Forelimb muscle (tissue), 1 donor: ENCODE measurements at places on chromosomes 2 and 18.

- no peak for DNase-seq
Measured at GRCh38 chr2:203688798-203689197, 17.6 kb upstream of the CD28 start.

DNA sequence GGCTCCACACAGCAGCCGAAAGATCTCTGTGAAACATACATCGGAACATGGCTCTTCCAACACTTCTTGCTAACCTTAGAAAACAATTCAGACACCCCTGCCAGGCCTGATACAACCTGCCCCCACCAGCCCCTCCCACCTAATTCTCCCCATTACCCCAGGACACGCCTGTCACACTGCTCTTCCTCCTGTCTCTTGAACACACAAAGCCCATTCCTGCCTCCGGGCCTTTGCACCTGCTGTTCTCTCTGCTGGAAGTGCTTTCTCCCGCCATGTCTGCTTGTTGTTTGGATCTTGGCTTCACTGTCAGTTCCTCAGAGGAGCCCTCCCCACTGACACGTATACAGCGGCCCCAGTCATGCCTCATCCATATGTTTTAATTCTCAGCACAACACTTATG, 24.1 kb downstream of the CELF4 start:
- DNase-seq, result no peak

DNA sequence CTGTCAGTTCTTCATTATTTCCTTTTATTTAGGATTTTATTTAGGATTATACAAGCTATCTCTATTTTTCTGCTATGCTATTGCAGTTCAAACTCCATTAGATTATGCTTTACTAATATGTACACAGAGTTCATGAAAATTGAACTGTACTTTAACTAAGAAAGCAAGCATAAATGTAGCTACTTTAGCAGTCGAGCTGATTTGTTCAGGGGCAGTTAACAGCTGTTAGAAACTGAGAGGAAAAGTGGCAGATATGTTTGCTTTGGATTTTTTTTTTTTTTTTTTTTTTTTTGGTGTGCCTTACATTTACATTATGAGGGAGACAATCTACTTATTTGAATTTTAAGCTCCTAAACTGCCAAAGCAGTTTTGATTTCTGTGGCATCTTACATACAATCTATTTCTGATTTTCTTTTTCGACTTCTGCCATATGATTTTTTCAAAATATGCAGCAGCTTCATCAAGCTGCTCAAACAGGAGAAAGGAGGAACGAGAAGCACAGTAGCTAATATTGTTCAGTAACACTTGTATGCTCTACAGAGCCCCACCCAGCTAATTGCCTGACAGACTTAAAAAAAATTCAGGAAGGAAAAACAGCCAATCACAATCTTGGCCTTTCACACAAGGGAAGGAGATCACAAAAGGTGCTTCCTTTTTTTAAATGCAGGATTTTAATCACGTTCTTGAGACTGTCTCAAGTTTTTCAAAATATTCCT, 233.4 kb upstream of the SIX3 start:
- DNase-seq, result no peak

DNA sequence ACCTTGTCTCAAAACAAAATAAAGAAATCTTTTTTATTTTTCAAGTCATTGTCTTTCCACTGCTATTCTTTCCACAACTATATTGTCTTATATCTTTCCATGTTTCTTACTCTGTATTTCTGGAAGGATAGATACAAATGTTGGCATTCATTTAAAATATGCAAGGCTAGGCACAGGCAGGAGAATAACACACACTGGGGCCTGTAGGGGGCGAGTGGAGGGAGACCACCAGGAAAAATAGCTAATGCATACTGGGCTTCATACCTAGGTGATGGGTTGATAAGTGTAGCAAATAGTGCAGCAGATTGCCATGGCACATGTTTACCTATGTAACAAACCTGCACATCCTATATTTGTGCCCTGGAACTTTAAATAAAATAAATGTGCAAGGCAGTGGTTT, 9.6 kb downstream of the MRPL30 start:
- DNase-seq, result no peak

GRCh38 chr2:109558076-109558882, 55.5 kb downstream of the SEPTIN10 start:
- DNase-seq, result no peak

- DNase-seq, result no peak
Measured at GRCh38 chr2:45070113-45070652, 60.9 kb upstream of the SIX2 start.

GRCh38 chr18:49716035-49716434, 97.3 kb downstream of the ACAA2 start:
- DNase-seq, result no peak

DNA sequence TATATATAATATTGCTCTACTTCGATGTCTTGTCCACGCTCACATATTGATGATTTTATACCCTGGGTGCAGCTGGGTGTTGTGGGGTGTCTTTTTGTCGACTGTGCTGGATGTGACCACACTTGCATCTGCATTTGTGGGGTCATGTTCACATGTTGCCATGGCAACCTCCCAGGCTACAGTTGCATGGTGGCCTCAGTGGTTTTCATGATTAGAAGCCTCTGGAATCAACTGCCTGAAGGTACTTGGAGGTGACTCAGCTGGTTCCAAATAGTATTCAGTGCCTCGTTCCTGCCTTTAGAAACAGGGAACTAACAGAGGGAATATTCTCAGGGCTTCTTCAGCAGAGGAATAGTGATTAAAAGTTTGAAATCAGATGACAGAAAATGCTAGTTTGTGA, 166.3 kb upstream of the NYAP2 start:
- no peak for DNase-seq

GRCh38 chr18:22466608-22467395, 49.1 kb upstream of the CTAGE1 start:
- no peak for DNase-seq

DNA sequence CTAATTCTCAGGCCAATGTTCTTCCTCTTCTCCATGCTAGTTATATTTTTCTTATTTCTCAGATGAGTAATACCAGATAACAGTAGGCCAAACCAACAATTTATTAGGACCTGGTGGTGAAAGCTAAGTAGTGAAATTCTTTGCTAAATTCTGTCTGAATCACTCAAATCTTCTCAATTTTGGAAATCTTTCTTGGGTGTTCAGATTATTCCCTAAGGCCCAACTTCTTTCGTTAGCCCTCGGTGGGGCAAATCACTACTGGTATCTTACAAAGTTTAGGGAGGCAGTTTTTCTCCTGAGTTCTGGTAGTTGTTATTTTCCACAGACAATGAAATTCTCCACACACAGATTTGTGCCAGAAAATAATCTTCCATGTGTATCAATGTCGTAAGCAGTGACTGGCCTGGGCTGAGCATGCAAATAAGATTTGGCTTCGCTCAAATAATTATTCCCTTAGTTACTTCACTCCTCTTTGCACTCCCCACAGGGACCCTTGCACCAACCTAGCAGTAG, 443.5 kb upstream of the SLC14A2 start:
- DNase-seq, result no peak

GRCh38 chr2:33437297-33437696, 39.2 kb upstream of the RASGRP3 start:
- no peak for DNase-seq

GRCh38 chr2:7034303-7034702, 117.1 kb downstream of the RNF144A start:
- DNase-seq, result no peak
